ENCODE measurements at places on chromosomes 4 and X.

GRCh38 chr4:23839279-23839678, 50.6 kb downstream of the PPARGC1A start:
- no peaks in the 10 kb centered on the region for H3K36me3 ChIP-seq
- H3K4me3 ChIP-seq: no peak overlapping the region
- H3K4me1 ChIP-seq: no peaks in the 10 kb centered on the region
- DNase-seq: no peak

GRCh38 chr4:140426610-140427105, 790 bp downstream of the CLGN start:
- DNase-seq: no peak
- no peaks in the 10 kb centered on the region for H3K36me3 ChIP-seq
- peak overlapping the region; percentile 52 for H3K4me3 ChIP-seq
- H3K4me1 ChIP-seq: peaks cover 11% of the 10 kb centered on the region

GRCh38 chr4:10878861-10879260, 194.3 kb upstream of the CLNK start:
- no peaks in the 10 kb centered on the region for H3K27me3 ChIP-seq
- H3K27ac ChIP-seq: no peak overlapping the region
- no peaks in the 10 kb centered on the region for H3K4me1 ChIP-seq
- no peak for DNase-seq

- H3K36me3 ChIP-seq: no peaks in the 10 kb centered on the region
- H3K4me1 ChIP-seq: peaks cover 9% of the 10 kb centered on the region
- no peak for DNase-seq
Measured at GRCh38 chrX:389021-389441, 2.3 kb upstream of the PPP2R3B start.

DNA sequence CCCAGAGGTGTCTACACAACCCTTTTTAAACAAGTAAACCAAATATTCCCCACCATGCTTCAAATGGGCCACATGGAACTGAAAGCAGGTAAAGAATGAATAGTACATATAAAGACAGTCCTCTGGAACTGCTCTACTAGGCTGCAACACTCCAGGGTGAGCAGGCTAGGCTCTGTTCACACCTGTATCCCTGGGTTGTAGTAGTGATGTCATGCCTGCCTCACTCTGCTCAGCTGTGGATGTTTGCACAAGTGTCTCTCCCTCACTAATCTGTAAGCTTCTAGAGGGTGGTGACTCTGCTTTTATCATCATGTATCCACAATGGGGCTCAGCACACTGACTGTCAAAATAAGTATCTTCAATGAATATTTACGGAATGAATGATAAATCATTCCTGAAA, 20.4 kb downstream of the LEF1 start:
- peaks cover 38% of the 10 kb centered on the region for H3K36me3 ChIP-seq
- DNase-seq: no peak
- no peaks in the 10 kb centered on the region for H3K27me3 ChIP-seq
- H3K4me3 ChIP-seq: peak overlapping the region; percentile 17

- peaks cover 18% of the 10 kb centered on the region for H3K36me3 ChIP-seq
- no peak overlapping the region for H3K27ac ChIP-seq
- H3K4me3 ChIP-seq: no peak overlapping the region
- DNase-seq: no peak
Measured at GRCh38 chr4:38818441-38818976, 13.9 kb upstream of the TLR1 start.

GRCh38 chrX:100599456-100599855, 14.7 kb downstream of the TNMD start:
- no peaks in the 10 kb centered on the region for H3K4me1 ChIP-seq
- H3K27ac ChIP-seq: no peak overlapping the region
- no peak for DNase-seq
- H3K27me3 ChIP-seq: peaks cover 2% of the 10 kb centered on the region

GRCh38 chrX:130539721-130540321, 138.0 kb downstream of the RBMX2 start:
- peaks cover 2% of the 10 kb centered on the region for H3K27me3 ChIP-seq
- H3K4me1 ChIP-seq: no peaks in the 10 kb centered on the region
- H3K36me3 ChIP-seq: no peaks in the 10 kb centered on the region

DNA sequence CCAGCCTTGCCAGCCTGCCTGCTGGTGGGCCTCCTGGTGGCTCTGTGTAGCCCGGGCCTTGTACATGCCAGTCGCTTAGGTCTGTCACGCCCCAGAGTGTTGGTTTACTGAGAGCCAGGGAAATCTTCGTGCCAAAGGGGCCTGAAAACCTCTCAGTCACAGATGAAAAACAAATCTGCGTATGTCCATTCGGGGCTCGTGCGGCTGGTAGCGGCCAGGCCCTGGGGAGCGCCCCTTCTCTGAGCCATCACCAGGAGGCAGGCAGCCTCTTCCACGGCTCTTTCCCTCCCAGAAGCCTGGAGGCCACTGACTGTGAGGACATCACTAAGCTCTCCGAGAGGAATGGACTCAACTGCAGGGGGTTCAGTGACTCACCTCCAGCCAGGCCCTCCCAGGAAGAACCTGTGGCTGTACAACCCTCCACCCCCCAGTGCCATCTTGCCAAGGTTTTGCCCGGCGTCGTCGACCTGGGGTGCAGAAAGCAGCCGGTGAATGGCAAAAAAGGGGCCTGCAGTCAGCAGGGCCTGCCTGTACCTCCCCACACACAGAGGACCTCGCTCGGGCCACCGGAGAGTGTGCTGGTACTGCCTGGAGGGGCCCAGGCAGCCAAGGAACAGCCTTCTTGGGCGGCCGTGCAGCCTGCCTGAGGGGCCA, 162.2 kb downstream of the BCOR start:
- peaks cover 11% of the 10 kb centered on the region for H3K4me1 ChIP-seq
- H3K4me3 ChIP-seq: no peak overlapping the region
- no peak for DNase-seq
- H3K27me3 ChIP-seq: no peaks in the 10 kb centered on the region
- no peak overlapping the region for H3K27ac ChIP-seq
